Inflammatory macrophage (primary cell): ENCODE measurements at places on chromosomes 2 and 18.

GRCh38 chr2:15155959-15156574 is 405.1 kb downstream of the NBAS start:
- DNase-seq: no peak

DNA sequence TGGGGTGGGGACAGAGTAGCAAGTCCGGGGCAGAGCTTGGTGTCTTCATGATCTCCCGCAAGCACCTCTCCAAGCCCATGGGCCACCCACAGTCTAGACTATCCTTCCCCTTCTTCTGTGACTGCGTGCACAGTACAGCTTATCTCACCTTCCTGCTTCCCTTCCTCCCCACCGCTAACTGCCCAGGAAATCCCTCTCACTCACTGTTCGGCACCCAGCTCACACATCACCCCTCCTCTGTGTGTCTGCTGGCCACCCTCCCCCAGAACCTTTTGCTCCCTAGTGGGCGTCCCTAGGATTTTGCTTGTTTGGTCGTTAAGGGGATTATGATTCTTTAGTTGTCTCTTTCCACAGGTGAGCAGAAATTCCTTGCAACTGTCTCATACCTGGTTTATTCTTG is 31.5 kb upstream of the SMAD7 start:
- DNase-seq: no peak

GRCh38 chr2:216029416-216030129 is 16.2 kb upstream of the MREG start:
- DNase-seq: no peak

GRCh38 chr2:71727562-71727961 is 274.2 kb downstream of the DYSF start:
- DNase-seq: no peak

DNA sequence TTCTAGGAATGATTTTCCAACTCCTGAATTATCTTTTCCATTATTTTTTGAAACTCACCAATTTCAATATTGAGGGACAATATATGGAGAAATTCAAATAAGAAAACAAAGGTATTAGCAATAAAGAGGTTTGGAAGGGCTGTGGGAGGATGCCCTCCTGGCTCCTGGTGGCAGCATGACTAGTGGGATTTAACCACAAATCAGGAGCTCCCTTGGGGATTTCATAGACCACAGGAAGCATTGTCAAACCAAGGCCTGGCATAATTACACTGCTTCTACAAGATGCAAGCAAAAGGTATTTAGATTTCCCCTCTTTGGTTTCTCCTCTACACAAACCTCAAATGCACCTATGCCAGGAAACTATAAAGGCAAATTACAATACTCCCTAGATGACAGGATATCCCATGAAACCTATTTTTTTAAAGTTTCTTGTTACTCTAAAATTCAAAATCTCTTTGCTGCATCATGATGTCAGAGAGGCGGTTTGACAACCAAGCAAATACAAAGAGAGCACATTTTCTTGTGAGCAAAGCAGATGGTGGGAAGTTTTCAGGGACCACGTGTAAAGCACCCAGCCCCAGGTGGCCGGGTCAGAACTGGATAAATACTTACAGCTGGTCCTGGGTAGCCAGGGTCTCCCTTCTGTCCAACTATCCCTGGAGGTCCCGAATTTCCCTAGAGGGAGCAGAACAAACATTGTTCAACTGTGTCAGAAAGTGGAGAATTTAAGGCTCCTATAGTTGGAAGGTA is 67.9 kb downstream of the COL6A3 start:
- no peak for DNase-seq

DNA sequence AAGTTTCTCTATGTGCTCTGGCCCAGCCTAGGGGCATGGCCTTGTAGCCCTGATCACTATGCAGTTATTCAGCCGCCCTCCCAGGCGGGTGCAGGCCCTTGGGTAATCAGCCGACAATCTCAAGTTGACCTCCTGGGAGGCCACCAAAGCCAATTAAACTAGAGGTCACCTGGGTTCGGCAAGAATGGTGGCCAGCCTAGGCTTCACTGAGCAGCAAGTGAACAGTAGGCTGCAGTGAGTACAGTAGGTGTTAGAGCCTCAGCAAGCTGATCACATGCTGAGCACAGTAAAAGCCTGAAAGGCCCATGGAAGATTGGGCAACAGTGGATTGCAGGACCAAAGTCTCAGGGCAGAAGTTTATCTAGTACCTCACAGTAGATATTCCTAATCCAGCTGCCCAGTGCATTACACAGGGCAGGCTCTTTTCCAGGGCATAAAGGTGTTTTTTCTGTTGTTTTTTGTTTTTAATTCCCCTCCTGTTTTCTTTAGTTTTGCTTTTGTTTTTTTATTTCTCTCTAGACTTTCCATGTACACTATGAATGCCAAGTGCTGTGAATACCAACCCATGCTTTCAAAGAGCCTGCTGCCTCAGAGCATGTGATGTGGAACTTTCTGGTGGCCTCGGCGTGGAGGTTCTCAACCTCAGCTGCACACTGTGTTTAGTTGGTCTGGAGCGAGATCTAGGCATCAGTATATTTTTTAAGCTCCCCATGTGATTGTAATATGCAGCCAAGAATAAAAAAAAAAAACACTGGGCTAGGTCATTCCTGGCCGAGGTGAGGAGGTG is 55.9 kb upstream of the ATL2 start:
- DNase-seq: peak; percentile 79

DNA sequence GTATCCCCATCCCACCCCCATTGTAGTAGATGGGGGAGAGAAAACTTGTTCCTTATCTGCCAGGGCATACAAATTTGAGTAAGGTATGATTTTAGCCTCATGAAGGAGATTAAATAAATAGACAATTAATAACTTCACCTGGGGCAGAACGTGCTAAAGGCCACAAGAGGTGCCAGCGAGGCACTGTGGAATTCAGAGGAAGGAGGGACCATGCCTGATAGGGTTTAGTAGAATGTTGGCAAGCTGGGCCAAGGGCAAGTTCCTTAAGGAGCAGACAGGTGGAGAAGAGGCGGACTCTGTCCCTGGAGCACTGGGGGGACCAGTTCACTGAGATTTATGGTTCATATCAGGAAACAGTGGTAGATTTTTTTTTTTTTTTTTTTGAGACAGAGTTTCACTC is 22.5 kb downstream of the STAMBP start:
- DNase-seq: no peak

DNA sequence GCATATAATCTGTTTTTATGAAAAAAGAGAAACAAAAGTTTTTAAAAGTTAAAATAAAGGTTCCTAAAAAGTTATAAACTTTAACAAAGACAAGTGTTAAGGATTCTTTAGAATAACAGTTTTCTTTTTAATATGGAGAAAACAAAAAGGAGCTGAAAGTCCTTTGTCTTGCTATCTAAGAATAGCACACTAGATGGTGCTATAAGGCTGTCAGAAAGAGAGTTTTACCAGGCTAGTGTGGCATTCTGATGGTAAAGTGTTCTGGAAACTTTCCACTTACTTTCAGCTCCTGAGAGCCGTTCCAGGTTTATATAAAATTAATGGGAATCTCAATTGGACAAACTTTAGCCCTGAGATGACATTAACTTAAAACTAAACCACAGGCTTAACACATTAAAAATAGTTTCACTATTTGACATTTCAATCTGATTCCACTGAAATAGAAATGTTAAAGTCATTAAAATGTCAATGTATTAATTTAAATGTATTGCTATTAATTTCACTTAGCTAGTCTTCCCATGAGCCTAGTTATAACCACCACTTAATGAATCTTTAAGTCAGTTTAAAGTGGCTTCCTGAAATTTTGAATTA is 3.7 kb downstream of the FBXO48 start:
- DNase-seq: peak; percentile 56

DNA sequence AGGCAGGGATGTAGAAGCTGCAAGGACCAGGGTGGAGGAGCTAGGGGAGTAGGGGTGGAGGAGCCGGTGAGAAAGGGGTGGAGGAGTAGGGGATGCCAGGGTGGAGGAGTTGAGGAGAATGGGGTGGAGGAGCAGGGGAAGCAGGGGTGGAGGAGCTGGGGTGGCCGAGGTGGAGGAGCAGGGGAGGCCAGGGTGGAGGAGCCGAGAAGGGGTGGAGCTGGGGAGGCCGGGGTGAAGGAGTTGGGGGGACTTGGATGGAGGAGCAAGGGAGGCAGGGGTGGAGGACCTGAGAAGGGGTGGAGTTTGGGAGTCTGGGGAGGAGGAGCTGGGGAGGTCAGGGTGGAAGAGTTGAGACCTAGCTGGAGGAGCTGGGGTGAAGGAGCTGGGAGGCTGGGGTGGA is 13.3 kb downstream of the SOX11 start:
- DNase-seq: no peak

DNA sequence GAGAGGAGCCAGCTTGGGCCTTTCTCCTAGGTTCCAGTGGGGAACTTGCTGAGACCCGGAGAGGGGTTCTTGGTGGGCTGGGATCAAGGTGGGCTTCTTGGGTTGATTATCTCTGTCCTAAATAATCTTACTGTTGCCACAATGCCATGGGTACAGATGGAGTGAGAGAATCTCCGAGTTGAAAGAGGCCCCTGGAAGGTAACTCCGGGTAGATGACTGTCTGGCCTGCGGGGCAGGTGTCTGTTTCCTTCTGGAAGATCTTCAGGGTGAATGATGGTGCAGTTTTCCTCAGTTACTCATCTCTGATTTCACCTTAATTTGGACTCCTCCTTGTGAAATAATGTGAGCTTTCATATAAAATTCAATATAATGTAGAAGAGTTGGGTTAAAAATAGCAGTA is 159.4 kb downstream of the ACTR3 start:
- DNase-seq: no peak

- DNase-seq: no peak
Measured at GRCh38 chr2:44671916-44672315, 269.6 kb upstream of the SIX3 start.

- no peak for DNase-seq
Measured at GRCh38 chr18:29849144-29849543, 1193.4 kb downstream of the DSC3 start.

GRCh38 chr2:107278672-107279071 is 392.7 kb upstream of the ST6GAL2 start:
- no peak for DNase-seq

- DNase-seq: no peak
Measured at GRCh38 chr18:75252136-75252535, 41.5 kb downstream of the TSHZ1 start.
